C1 segment of cervical spinal cord (tissue), 14 donors: ENCODE measurements at places on chromosomes 11 and 22.
A peak's percentile ranks its signal among the peaks of the same experiment; 100 is the strongest.

- DNase-seq = no peak
Observed at GRCh38 chr11:60734279-60734678, 9.8 kb downstream of the MS4A18 start.

GRCh38 chr11:47010179-47010578 lies 73.6 kb downstream of the CSTPP1 start:
- no peak for DNase-seq

DNA sequence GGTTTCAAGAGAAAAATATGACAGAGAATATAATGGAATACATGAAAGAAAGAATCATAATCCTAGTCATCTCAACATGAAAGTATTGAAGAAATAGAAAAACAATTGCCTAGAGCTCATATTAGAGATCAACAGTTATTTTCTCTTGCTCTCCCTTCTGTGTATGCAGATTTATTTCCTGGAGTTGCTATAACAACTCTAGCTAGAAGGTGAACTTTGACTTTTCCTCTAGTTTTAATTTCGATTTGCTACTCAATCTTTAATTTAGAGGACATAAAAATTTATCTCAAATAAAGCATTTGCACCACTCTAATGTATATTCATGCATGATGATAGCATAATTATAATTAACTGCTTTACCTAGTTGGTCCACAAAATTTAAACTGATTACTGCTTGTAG lies 84.6 kb upstream of the PICALM start:
- DNase-seq = no peak

DNA sequence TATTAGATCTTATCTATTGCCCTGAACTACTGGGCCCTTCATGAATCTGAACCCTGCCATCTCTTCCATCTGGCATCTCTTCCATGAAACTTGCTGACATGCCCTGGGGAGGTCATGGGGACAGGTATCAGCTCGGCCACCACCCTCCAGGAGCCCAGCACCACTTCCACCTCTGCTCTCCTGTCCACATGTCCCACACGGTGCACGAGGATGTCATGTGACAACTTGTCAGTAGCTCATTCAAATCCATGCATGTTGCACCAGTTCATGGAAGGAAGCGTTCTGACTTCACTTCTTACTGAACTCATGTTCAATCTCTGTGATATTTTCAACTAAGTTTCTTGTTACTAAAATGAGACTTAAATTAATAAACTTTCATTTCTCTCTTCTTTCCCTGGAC lies 16.6 kb downstream of the YPEL1 start:
- no peak for DNase-seq

DNA sequence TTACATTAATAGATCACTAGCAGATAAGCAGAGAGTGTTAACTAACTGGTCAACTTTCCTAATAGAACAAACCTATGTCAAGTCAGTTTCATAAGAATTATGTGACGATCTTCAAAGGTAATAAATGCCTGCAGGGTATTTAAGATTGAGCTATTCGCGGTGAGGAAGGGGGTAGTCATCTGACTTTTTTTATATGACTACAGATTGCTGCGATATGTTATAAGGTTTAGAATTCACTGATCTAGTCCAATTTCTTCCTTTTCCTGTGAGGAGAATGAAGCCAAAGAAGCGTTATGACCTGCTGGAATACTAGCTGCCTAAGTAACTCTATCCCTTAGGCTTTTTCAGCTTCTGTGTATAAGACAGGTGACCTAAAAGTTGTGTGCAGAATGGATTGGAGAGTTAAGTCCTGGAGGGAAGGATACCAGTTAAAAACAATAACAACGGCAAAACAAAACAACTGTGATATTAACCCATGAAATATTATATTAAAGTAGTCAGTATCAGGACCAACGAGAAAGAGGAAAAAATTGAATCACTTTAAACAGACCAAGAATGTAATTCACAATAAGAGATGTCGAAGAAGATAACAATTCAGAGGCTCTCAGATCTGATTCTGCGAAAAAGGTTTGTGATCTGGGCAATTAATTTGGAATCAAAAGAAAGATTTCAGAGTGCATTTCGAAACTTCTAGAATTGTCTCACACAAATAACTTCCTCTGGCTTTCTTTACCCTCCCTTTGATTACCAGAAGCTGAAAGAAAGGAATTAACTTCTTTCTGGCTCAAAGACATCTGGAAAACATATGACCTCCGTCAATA lies 630 bp downstream of the CASP4 start:
- DNase-seq = no peak

GRCh38 chr11:61011229-61011870 lies 39.9 kb downstream of the CD6 start:
- DNase-seq = no peak

DNA sequence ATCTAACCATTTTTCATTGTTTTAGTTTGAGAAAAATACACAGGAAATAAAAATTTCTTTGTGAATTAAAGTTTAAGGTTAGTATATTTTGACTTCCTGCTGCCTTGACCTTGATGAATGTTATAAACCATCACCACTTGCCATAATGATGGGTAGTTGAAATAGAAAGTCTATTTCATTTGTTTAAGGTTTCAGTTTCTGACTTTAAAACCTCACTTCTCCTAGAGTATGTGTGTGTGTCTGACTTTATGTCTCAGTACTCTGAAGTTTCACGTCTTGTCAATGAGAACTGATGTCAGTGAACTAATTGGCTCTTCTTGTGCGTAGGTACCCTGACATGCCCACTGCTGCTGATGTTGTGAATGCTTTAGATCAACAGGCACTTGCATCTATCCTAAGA lies 188.2 kb downstream of the METTL15 start:
- DNase-seq = no peak

GRCh38 chr11:92388380-92388779 lies 163.8 kb downstream of the FAT3 start:
- no peak for DNase-seq

GRCh38 chr11:12048936-12049790 lies 40.7 kb upstream of the DKK3 start:
- DNase-seq = no peak

DNA sequence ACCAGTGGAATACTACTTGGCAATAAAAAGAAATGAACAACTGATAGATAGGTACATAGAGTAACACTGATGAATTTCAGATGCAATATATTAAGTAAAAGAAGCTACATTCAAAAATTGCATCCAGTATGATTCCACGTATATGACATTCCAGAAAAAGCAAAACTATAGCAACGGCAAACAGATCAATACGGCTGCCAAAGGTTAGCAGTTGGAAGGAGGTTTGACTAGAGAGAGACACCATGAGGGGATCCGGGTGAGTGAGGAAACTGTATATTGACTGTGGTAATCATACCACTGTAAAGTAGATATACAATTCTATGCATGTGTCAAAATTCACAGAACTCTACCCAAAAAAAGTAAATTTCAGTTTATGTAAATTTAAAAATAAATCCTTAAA lies 28.7 kb downstream of the CADM1 start:
- no peak for DNase-seq

DNA sequence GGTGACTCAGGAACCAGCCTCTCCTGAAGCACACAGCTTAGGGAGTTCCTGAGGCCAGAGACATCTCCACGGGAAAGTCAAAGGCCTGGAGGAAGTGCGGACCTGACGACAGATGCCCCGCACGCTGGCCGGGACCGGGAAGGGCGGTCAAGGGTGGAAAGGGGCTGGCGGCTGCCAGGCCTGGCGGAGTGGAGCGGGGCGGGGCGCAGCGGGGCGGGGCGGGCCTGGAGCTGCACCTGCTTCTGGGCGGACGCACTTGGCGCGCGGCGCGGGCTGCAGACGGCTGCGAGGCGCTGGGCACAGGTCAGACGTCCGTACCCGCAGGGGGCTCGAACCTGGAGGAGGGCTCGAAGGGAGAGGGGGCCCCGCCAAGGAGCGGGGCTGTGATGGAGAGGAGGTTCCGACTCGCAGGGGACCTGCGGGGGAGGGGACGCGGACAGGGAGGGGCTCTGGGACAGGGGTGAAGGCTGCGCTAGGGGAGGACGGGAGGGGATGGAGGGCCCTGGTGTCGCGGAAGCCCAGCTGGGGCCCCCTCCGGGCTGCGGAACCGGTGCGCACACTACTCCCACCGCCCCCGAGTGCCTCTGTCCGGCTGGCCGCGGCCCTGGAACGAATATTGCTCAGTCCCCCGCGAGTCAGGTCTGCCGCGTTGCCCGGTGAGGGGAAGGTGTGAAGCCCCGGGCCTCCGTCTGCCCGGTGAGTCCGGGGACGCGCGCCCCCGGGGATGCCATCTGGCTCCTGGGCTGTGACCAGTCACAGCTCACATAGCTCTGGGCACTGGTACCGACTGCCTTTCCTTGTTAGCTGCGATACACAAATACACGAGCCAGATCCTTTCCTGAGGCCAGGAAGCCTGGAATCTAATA lies at the start of gene TMEM45B:
TMEM45B (plus strand) TSS at position 253 of the 866 bp plus-strand sequence. CDS start 36,635 bp downstream, outside the sequence.
- DNase-seq = no peak

GRCh38 chr22:20114506-20115475 lies 1.1 kb upstream of the RANBP1 start:
- no peak for DNase-seq

DNA sequence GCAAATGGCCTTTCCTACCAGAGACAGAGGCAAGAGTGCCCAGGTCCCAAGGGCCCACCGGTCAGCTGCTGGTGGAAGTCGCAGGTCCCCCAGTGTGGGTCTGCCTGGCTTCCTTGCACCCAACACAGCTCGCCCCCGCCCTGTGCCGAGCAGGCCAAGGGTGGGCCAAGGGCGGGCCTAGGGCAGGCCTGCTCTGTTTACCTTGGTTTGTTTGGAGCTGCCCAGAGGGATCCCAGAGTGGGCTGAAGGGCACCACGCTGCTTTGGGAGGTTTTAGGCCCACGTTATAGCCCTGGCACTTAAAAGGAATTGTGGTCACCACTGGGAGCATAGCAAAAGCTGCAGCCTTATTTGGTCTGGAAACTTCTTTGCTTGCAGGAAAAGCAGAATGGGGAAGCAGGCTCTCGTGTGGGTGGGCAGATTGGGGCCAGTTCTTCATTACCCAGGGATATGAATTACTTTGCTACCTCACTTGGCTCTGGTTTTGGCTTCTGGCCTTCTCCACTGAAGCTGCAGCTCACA lies 38.0 kb downstream of the MRGPRD start:
- no peak for DNase-seq

DNA sequence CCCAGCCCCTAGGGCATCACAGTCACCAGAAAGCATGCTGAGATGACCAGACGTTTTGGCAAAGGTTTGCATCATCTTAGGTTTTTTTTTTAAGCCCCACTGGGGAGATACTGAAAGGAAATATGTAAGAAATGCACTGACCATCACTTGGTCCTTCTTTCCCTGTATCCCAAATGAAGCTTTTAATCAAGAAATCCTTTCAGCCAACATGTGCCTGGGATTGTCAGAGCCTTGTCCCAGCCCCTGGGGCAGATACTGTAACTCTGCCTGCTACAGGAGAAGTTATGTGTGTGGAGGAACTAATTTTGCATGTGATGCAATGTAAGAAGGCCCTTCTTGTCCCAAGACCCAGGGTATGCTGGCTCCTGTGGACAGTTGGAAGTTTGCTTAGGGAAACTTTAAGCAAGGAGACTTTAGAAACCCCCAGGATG lies 65.6 kb downstream of the PPFIBP2 start:
- DNase-seq = no peak

GRCh38 chr11:58057481-58057880 lies 26.7 kb downstream of the OR6Q1 start:
- DNase-seq = no peak

- peak; percentile 61 for DNase-seq
Observed at GRCh38 chr11:729492-730074, 17.7 kb upstream of the TALDO1 start.

DNA sequence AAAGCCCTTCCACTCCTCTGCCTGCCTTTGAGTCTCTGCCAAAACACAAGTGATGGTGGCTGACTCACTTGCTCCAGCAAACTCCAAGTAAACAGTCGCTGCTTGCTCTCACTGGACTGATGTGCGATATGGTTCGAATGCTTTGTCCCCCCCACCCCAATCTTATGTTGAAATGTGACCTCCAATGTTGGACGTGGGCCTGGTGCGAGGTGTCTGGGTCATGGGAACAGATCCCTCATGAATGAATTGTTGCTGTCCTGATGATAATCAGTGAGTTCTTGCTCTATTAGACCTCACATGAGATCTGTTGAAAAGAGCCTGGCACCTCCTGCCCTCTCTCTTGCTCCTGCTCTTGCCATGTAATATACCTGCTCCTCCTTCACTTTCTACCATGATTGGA lies 747.9 kb downstream of the OPCML start:
- DNase-seq = no peak

- DNase-seq = no peak
Observed at GRCh38 chr11:121405646-121406045, 46.5 kb upstream of the SORL1 start.

DNA sequence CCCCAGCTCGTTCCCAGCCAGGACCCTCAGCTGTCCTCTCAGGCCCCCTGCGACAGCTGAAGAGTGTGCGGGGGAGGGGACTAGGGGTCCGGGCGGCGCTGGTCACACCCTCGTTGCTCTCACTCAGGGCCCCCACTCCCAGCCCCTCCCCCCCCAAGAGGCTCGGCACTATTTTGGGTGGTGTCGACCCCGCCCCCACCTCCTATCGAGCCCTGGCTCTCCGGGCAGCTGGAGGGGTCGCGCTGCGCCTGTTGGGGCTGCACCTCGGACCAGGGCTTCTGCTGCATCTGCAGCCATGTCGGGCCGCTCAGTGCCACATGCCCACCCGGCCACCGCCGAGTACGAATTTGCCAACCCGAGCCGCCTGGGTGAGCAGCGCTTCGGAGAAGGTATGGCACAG lies at the start of gene HSPB2:
HSPB2 (plus strand) TSS at position 200 of the 400 bp plus-strand sequence; CDS start at position 296, 96 bp downstream.
- no peak for DNase-seq

- DNase-seq = no peak
Observed at GRCh38 chr22:36816636-36817524, at the start of gene PVALB. Gene PVALB, minus strand, starts transcription at chr22:36817035. Its CDS starts 30 bp downstream, at chr22:36817005.

- no peak for DNase-seq
Observed at GRCh38 chr22:19808873-19809478, 45.7 kb downstream of the GNB1L start.

DNA sequence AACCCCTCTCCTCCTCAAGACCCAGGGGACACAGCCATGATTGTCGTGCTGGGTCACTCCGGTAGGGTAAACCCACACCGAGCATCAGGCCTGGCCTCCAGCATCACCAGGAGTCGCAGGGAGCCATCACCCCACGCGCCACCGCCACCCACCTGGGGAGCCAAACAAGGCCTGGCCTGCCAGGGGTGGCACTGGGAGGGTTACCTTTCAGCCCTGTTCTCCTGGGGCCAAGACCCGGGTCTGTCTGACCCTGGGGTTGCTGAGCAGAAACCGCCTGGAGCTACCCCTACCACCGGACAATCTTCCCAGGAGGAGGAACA lies 39.3 kb upstream of the NNMT start:
- DNase-seq = no peak

GRCh38 chr11:69430566-69430965 lies 50.9 kb upstream of the LINC01488 start:
- no peak for DNase-seq

DNA sequence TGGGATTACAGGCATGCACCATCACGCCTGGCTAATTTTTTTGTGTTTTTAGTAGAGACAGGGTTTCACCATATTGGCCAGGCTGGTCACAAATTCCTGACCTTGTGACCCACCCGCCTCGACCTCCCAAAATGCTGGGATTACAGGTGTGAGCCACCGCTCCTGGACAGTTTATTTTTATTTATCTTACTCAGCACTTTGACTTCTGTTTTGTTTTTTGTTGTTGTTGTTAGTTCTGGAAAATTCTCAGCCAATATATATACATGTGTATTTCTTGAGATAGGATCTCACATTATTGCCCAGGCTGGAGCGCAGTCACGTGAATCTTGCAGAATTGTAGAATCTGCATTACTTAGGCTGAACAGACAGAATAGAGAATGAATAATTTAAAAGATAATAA lies 107.6 kb downstream of the CSTPP1 start:
- DNase-seq = no peak

GRCh38 chr22:19488884-19489843 lies 9.4 kb downstream of the CDC45 start:
- DNase-seq = no peak
